ENCODE measurements at places on chromosomes 5 and 9.

- DNase-seq = no peak
These were observed 7.5 kb upstream of the RAD23B start for GRCh38 chr9:107275530-107275929.

GRCh38 chr5:105947461-105947860, 1723.3 kb downstream of the EFNA5 start:
- DNase-seq = no peak

GRCh38 chr5:68046445-68046844, 169.1 kb upstream of the PIK3R1 start:
- DNase-seq = no peak

DNA sequence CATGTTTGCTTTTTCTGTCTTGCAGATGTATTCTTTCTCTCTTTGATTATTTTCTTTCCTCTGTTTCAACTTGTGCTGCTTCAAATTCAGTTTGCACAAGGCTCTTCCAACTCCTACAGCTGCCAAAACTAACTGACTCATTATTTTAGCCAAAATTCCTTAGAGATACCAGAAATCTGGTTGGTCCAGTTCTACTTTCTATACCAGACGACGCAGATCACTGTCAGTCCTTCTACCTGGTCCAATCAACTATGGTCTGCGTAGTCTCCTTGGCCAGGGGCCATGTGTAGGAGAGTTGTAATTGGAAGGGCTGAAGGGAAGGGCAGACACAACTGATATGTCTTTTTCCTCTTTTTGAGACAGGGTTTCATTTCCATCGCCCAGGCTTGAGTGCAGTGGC, 51.9 kb upstream of the JAK2 start:
- no peak for DNase-seq

- no peak for DNase-seq
These were observed 123.5 kb upstream of the LMX1B start for GRCh38 chr9:126490214-126490631.

GRCh38 chr5:8048920-8049319, 180.0 kb downstream of the MTRR start:
- DNase-seq = no peak

- DNase-seq = no peak
These were observed 93.0 kb upstream of the CCL21 start for GRCh38 chr9:34802916-34803315.

DNA sequence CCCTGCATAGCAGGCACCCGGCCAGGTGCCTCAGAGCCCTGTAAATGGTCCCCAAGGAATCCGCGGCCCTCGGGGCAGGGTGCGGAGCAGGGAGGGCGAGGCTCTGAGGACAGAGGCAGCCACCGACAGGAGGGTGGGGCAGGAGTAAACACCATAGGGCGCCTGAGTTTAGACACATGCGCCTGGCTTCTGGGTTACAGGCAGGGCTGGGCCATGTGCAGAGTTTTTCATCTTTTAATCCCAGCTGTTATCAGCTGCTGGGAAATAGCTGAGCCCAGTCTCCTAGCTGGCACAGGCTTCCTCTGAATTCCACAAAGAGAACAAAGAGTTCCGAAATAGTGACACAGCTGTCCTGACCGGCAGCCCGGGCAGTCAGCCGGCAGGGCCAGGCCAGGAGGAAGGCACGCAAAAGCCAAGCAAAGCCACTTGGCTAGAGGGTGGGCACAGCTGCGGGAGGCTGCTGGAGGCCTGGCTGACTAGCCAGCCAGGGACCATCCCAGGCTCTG, 98.9 kb upstream of the PHYKPL start:
- DNase-seq = peak; percentile 93

- DNase-seq = no peak
These were observed 10.0 kb upstream of the PLIN2 start for GRCh38 chr9:19137282-19137681.

Data from Ammon's horn (tissue), 1 donor.